Stimulated activated CD4-positive, alpha-beta T cell treated with anti-CD3 and anti-CD28 coated beads, TNF-alpha, amount 100 ng/mL, for 4 hours (primary cell): ENCODE measurements at places on chromosomes 12 and 14.

DNA sequence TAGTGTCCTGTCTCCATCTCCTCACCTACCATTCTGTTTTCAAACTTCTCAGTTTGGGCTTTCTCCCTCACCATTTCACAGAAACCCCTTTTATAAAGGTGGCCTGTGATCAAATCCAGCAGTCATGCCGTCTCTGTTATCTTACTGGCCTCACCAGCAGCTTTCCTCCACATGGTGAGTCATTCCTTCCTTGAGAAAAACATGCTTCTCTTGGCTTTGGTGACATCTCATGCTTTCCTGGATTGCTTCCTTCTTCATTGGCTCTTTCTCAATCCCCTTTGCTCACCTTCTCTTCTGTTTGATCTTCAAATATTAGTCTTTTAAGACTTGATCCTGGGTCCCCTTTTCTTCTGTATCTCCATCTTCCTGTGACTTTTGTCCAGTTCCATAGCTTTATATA, 164.9 kb downstream of the ANO4 start:
- DNase-seq: no peak

GRCh38 chr14:81206115-81206514, 14.6 kb downstream of the GTF2A1 start:
- no peak for DNase-seq

GRCh38 chr12:13686260-13686659, 295.1 kb downstream of the GRIN2B start:
- DNase-seq: no peak

- DNase-seq: no peak
Observed at GRCh38 chr14:35543006-35543405, 9.0 kb downstream of the INSM2 start.

DNA sequence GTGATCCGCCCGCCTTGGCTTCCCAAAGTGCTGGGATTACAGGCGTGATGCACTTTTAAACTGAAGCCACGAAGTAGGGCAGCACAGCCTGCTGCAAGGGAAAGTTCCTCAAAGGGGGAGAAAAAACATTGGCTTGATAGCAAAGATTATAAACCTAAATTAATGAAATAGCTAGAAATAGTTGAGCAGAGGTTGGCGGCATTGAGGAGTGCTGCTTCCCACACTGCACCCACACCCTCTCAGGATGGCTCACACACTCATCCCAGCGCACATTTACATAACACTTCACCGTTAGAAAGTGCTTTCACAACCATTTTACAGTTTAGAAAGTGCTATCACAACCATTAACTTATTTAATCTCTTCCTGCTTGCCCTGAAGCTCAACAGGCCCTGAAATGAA, 44.4 kb upstream of the TCL1A start:
- DNase-seq: no peak

- DNase-seq: peak; percentile 57
Observed at GRCh38 chr14:23120541-23121251, 1.6 kb upstream of the CEBPE start.

GRCh38 chr12:55708695-55709233, 1.1 kb upstream of the ITGA7 start:
- no peak for DNase-seq

- DNase-seq: no peak
Observed at GRCh38 chr12:126741536-126742240, 1525.3 kb upstream of the TMEM132C start.

DNA sequence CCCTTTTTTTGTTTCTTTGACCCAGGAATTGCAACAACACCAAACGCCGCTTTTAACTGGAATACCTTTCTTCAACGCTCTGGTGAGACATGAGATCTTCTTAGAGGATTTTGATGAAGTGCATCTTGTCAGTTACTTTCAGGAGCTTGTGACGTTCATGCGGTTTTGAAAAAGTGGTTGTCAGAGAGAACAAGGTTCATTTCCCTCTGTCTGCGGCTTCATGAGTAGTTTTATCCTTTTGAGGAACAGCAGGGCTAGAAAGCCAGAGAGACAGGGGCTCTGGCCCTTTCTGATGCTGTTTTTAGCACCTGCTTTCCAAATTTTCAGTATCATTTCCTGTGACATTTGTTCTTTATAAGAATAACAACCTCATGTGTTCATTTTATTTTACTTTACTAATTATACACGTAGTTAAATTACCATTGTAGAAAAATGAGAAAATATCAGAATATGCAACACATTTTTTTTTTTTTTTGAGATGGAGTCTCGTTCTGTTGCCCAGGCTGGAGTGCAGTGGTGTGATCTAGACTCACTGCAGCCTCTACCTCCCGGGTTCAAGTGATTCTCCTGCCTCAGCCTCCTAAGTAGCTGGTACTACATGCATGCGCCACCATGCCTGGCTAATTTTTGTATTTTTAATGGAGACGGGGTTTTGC, 61.8 kb downstream of the GLT1D1 start:
- DNase-seq: no peak

GRCh38 chr14:100725587-100726387, 905 bp upstream of the DLK1 start:
- no peak for DNase-seq
